ENCODE measurements at places on chromosomes 6 and 20. TPM values are rescaled to one million over a fixed set of nuclear protein-coding genes. Genes with fewer than 3 reads are reported as not detected.
A peak's percentile ranks its signal among the peaks of the same experiment; 100 is the strongest.

The C6orf15 gene
- not detected for total RNA-seq

DNA sequence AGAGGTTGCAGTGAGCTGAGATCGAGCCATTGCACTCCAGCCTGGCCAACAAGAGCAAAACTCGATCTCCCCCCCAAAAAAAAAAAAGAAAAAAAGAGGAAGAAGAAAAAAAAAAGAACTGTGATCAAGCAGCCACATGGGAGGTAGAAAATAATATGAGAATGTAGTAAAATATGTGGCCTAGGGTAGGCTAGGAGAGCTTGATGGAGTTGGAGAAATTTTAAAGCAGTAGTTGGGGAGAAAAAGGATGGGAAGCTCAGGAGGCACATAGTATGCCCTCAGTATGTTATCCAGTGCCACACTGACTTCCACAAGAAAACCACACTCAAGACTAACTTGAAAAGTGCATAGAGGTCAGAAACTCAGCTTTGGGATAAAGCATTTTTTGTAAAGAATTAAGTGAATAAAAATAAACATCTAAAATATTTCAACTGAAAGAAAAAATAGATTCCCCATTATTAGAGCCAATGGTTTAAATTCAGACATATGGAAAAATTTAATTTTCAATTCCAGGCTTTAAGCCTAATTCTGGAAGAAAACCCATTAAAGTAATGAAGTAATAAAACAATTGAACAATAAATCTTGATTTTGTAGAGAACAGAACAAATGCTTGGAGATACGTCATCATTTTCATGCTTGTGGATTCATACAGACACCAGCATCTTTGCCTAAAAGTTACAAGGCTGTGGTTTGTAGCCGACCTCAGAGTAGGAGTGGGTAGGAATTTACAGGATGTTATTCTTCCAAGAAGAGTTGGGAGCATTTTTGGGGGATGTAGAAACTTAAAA is 34.7 kb downstream of the PLEKHG1 start:
- H3K27ac ChIP-seq, result peak overlapping the region; percentile 18
- peaks cover 2% of the 10 kb centered on the region for H3K36me3 ChIP-seq
- peak overlapping the region; percentile 68 for H3K4me3 ChIP-seq
- peaks cover 48% of the 10 kb centered on the region for H3K4me1 ChIP-seq
- DNase-seq, result no peak

DNA sequence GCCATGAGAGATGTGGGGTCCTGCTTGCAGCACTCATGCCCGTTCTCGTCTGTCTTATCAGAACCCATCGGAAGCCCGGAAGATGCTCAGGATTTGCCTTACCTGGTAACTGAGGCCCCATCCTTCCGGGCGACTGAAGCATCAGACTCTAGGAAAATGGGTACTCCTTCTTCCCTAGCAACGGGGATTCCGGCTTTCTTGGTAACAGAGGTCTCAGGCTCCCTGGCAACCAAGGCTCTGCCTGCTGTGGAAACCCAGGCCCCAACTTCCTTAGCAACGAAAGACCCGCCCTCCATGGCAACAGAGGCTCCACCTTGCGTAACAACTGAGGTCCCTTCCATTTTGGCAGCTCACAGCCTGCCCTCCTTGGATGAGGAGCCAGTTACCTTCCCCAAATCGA is 8.3 kb downstream of the PI16 start:
- DNase-seq, result peak; percentile 72
- peaks cover 36% of the 10 kb centered on the region for H3K4me1 ChIP-seq
- peak overlapping the region; percentile 56 for H3K4me3 ChIP-seq
- peaks cover 3% of the 10 kb centered on the region for H3K36me3 ChIP-seq
- H3K27ac ChIP-seq, result peak overlapping the region; percentile 9
- no peaks in the 10 kb centered on the region for H3K27me3 ChIP-seq

The PM20D2 gene
- total RNA-seq, result 28.1 TPM

GRCh38 chr20:33875055-33875454 is 63.9 kb downstream of the CHMP4B start:
- no peak for DNase-seq
- H3K27ac ChIP-seq, result no peak overlapping the region
- H3K36me3 ChIP-seq, result peaks cover 6% of the 10 kb centered on the region

The PROKR2 gene
- not detected for total RNA-seq

The EDN3 gene
- not detected for total RNA-seq

GRCh38 chr20:15923030-15923776 is 650.0 kb downstream of the KIF16B start:
- no peaks in the 10 kb centered on the region for H3K36me3 ChIP-seq
- no peak for DNase-seq
- H3K4me1 ChIP-seq, result no peaks in the 10 kb centered on the region
- H3K27ac ChIP-seq, result no peak overlapping the region
- no peaks in the 10 kb centered on the region for H3K27me3 ChIP-seq
- H3K4me3 ChIP-seq, result no peak overlapping the region

The SNAP25 gene
- not detected for total RNA-seq
